ENCODE measurements at places on chromosomes 12 and 14. TPM values are rescaled to one million over a fixed set of nuclear protein-coding genes. Genes with fewer than 3 reads are reported as not detected.

DNA sequence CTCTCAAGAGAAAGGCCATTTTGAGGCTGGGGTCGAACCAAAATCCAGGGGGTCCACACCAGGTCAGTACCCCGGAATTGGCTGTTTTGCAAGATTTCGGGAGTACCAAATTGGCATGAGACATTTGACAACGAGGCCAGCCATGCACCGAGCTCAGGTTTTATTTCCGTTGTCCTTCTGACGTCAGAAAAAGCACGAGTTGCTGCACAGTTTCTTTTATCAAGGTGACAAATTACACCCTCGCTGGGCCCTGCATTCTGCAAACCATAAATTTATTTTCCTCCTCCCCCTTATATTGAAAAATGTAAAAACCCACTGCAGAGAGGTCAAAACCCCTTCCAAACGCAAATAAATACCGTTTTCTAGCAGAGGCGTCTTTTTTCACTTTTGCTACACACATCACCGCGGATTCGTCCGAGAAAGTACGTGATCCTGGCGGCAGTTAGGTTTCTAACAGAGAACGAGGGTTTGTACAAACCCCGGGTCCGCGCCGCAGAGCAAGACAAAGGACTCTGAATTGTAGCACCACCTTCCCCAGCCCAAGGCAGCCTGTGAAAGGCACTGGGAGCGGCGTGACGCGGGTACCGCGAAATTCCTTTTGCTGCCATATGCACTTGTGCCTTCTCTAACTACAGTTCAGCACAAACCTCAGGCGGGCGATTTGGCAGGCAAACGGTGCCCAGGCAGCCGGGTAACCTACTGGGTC lies 1.8 kb downstream of the SLC38A1 start:
- DNase-seq, result peak; percentile 76

OR4E1 gene
- not detected for total RNA-seq

GRCh38 chr14:39991041-39991440 lies 558.8 kb upstream of the FBXO33 start:
- no peak for DNase-seq

GRCh38 chr12:75782069-75782581 lies 249.5 kb downstream of the PHLDA1 start:
- no peak for DNase-seq

- no peak for DNase-seq
These were observed 9.6 kb upstream of the HSPB8 start for GRCh38 chr12:119169150-119169549.

- peak; percentile 90 for DNase-seq
These were observed 15.9 kb downstream of the TAOK3 start for GRCh38 chr12:118356809-118357256.

ADAM21 gene
- 0.66 TPM for total RNA-seq

- DNase-seq, result no peak
These were observed 23.7 kb upstream of the CHST11 start for GRCh38 chr12:104433061-104433460.

- DNase-seq, result no peak
These were observed 7.9 kb downstream of the IFI27L2 start for GRCh38 chr14:94121485-94121884.

OSBPL8 gene
- 294 TPM for total RNA-seq

- no peak for DNase-seq
These were observed 20.1 kb upstream of the ANO2 start for GRCh38 chr12:5964913-5965900.

OR10A7 gene
- not detected for total RNA-seq

GRCh38 chr12:49673446-49674317 lies 33.5 kb downstream of the FMNL3 start:
- DNase-seq, result peak; percentile 97

GRCh38 chr12:71684081-71684480 lies 1.8 kb upstream of the TMEM19 start:
- no peak for DNase-seq
